Right ventricle myocardium superior (tissue), 1 donor: ENCODE measurements at places on chromosomes 2 and 18. TPM values are rescaled to one million over a fixed set of nuclear protein-coding genes. Genes with fewer than 3 reads are reported as not detected.

CLEC4F gene
- 0.08 TPM for total RNA-seq

GRCh38 chr2:164593959-164594358 is 27.3 kb downstream of the GRB14 start:
- no peak for DNase-seq

SNED1 gene
- 8.0 TPM for total RNA-seq

- DNase-seq, result no peak
These were observed 23.2 kb downstream of the MEMO1 start for GRCh38 chr2:31987454-31988220.

GRCh38 chr18:49412679-49413078 is 47.8 kb downstream of the DYM start:
- DNase-seq, result no peak

- peak; percentile 48 for DNase-seq
These were observed 59.2 kb downstream of the ADI1 start for GRCh38 chr2:3460156-3460555.

DNA sequence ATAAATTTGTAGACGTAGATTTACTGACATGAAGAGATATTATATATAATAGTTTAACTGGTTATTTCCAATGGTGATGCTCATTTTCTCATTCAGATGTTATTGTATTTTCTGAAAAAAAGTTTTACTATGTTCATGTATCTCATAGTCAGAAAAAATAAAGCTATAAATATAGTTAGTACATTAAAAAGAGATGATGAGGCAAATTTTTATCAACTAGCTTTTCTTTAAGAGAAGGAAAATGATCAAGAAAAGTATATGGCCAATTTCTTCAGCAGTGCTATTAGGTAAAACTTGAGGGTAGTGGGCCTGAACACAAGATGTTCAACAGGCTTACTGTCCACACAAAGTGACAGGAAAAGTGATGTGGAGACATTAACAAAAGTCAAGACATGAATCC is 11.7 kb downstream of the TTC21B start:
- no peak for DNase-seq

DNA sequence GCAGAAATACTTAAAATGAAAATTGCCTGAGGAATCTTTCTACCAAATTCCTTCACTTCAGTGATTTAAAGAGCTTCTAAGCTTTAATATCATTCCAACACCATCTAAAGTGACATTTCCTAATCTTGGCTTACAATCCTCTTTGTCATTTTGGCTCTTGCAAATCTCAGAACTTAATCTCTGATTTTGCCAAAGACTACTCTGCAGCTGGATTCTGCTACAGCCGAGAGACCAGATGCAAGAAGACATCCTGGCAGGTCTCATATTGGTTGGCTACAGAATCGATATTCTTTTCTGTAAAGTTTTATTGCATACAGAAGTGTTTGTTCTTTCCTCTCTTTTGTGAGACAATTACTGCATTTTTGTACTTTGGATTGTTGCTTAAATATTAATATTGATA is 716.5 kb upstream of the LRATD1 start:
- DNase-seq, result no peak

UCN gene
- 0.59 TPM for total RNA-seq
